Keratinocyte (primary cell): ENCODE measurements at places on chromosomes 16 and 17.

DNA sequence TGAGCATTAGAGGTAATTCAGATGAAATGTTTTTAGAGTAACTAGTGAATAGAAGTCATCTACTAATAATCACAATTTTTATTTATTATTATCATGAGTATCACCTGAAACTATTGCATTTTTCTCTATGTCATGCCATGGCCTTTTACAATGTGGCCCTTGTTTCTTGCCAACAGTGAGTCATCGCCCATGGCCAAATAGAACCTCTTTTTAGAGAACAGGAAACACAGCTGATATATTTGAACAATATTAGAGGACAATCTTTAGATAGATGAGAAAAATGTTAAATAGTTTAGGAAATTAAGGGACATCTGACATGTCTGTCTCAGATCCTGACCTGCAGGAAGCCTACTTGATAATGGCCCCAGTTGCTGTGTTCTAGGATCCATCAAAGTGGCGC lies 1584.4 kb upstream of the GOT2 start:
- DNase-seq, result no peak

DNA sequence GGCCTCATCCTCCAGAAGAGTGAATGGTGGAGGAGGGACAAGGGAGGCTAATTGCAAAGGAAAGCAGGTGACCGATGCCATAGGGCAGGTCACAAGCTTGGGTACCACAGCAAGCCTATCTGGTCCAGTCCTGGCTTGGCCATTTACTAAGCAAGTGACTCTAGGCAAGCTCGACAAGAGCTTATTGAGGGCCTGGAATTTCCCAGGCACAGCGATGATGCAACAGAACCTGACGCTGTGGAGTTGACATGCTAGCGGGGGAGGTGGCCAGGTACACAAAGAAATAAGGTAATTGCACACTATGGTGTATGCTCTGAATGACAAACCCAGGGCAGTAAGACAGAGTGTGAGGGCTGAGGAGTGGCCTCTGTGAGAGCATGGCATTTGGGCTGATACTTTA lies 98.5 kb downstream of the PGS1 start:
- DNase-seq, result no peak

DNA sequence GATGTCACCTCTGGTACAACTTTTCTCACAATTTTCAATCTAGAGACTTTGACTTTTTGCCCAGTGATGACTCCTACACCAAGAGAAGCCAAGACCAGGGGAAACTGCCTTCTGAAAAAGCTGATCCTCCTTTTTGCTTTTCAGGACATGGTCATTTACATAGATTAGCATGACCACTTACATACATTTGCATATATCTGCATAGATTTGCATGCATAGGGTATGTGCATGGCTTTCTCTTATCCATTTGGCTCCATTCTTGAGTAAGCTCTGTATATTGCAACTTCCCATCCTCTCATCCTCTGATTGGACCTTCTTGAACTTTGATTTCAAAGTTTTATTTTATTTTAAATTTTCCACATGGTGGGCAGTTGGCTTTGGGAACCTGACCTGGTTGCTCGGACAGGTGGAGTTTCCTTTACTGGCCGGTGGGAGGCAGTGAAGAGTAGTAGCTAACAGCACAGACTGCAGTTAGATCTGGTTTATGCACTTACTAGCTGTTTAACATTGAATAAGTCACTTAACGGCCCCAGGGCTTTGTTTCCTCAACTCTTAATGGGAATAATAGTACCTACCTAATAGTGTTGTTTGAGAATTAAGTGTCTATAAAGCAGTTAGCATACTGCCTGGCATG lies 92.9 kb downstream of the GPR139 start:
- DNase-seq, result no peak

GRCh38 chr17:82917699-82918345 lies 78.0 kb upstream of the ZNF750 start:
- no peak for DNase-seq

GRCh38 chr16:71659471-71659870 lies 33.5 kb downstream of the MARVELD3 start:
- no peak for DNase-seq

DNA sequence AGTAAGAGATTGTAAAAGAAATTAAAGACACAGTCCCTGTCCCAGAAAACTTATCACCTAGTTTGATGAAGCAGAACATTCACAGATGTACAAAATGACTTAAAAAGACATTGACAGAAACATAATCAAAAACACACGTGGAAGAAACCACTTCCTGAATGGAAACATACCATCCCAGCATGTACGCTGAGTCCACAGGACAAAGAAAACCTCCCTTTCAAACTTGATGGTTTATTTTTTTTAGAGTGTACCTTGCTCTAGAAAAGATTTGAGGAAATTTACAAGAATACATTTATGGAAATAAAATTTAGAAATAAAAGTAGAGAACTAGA lies 140.9 kb downstream of the PMP22 start:
- DNase-seq, result no peak

GRCh38 chr17:52026075-52026474 lies 132.4 kb downstream of the CA10 start:
- DNase-seq, result no peak

- no peak for DNase-seq
Measured at GRCh38 chr16:86887416-86887815, 309.1 kb downstream of the FOXL1 start.

GRCh38 chr17:29742210-29742513 lies 119.5 kb upstream of the CORO6 start:
- DNase-seq, result no peak

DNA sequence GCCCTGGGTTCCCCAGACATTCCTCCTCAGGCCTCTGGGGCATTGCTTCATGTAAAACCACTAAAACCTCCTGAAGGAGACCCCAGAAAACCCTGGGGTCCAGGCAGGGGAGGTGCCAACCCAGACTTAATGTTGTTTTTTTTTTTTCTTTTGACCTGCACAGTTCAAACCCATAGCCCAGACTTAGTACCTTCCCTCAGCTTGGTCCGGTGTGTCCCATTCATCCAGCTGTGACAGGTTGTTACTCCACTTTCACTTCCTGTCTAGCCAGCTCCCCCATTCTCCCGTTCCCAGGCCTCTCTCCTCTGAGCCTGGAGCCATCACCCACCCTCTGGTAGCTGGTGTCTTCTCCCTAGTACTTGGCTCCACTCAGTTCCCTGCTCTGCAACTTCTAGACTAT lies 4.8 kb downstream of the CDR2L start:
- DNase-seq, result no peak

DNA sequence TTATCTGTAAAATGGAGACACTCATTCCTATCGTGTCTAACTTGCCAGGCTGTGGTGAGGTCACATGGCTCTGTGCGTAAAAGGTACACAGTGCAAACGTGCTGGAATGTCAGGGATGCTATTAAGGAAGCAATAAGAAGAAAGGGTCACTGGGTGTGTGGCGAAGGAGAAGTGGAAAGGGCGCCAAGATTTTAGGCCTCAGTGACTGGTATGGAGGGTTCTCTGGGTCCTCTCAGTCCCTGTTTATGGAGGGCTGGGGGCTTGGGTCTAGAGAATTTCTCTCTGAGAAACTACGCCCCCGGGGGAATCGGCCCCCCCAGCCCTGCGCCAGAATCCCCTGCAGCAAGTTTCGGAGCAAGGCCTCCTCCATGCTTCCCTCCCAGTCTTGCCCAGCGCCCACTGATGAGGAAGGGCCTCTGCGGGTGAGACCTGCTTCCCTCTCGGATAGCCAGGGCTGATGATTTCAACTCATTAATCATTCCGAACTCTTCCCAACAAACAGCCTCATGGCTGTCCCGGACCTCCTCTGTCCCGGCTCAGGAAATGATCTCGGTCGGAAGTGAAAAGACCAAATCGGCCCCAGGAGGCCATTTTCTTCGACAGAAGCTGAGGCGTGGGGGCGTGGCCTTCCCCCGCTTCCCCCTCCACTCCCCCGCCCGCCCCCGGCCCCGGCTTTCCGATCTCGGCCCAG lies 1.2 kb upstream of the HEXIM1 start:
- no peak for DNase-seq

- DNase-seq, result no peak
Measured at GRCh38 chr17:39928858-39929645, 1.5 kb downstream of the LRRC3C start.

DNA sequence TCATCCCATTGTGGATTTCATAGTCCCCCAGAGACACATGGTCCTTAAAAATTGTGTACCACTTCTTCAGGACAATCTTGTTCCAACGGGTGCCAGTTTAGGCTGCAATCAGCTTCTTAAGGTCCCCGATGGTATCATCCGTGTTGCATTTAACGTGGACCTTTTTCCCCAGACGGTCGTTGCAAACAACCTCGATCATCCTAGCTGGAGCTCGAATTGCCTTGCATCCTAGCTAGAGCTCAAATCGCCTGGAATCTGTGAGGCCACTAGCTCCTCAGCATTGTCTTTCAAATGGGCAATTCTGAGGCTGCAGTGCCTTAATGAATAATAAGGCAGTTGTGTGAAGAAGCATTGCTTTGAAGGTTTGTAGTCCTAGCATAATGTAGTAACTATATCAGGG lies 37.7 kb upstream of the RHBDL3 start:
- DNase-seq, result no peak

DNA sequence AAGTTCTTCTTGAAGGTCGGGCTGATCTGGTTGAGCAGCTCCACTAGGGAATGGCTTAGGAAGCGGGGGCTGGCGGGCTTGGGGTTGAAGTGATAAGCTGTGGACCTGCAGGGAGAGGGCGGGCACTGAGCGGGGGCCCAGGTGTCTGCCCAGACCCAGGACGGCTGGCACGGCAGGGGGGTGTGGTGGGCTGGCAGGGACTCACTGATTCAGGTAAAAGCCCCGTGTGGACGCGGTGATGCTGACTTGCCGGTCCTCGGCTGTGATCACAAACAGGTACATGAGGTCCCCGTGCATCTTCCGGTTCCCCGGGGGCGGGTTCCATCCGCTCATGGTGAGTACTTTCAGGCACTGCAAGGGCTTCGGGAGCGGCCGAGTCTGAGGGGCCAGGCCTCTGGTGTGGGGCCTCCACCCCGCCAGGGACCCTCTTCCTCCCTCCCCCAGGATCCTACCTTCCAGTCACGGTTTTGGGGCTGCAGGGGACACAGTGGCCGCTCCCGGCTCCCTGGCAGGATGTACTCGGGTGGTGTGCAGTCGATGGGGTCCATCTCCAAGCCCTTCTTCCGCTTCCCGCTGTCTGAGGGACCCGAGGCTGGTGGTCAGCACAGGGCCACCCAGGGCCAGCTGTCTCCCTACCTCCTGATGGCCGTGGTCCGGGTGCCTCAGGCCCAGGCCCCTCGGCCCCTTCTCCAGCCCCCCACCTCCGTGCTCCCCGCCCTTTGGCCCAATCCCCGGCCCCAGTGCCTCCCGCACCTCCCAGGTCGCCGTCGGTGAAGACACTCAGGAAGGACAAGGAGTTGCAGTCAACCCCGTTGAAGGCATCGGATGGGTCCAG lies 10.2 kb downstream of the CLUH start:
- no peak for DNase-seq

DNA sequence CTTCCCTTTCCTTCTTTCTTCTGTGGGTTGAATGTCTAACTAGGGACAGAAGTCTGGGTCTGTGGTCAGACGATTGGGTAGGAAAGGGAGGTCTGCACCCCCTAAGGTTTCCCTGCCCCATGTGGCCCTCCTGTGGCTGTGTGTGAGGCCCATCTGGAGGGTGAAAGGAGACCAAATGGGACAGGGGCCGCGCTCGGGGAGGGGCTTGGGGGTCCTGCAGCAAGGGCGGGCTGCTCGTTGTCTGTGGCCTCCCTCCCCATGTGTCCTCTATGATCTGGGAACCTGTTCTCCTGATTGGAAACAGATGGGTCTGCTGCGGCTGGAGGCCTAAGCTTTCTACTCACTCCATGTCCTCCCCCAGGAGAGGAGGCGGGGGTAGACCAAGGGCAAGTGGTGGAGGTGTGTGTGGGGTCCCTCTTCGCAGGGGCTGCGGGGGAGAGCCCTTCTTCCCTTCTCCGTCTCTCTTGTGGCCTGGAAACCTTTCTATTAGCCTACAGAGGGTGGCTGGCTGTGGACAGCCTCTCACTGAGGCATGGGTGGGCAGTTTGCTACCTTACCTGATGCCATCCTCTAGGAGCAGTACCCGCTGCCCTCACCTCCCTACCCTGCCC lies 18.6 kb downstream of the IGFBP4 start:
- DNase-seq, result no peak

GRCh38 chr17:78316115-78316866 lies 43.6 kb downstream of the SOCS3 start:
- DNase-seq, result no peak

DNA sequence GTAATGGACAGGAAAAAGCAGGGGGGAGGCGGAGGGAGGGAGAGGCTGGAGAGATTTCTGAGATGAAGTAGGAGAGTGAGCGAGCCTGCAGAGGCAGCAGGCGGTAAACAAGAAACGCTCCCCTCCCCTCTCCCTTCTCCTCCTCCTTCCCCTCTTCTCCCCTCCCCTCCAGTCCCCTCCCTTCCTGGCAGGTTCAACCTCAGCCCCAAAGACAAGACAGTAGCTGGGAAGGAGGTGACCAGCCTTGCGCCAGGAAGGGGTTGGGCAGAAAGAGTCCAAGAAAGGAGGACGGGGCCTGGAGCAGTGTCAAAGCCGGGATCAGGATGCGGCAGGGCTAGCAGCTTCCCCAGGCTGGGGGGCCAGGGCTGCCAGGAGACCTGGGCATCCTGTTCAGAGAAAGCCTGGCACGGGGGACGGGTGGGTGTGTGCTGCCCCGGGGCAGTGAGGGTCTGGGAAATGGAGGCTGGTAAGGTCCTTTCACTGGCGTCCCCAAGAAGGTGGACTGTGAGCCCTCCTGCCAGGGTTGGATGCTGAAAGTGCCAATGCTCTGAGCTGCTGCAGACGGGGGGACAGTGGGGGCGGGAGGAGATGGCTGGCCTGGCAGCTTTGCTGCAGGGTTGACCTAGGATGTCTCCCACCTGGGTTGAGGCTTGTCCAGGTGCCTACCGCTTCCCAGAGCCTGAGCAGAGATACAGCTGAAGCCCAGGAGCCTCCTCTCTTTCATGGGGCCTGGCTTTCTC lies 261.6 kb upstream of the TNRC6C start:
- DNase-seq, result no peak

DNA sequence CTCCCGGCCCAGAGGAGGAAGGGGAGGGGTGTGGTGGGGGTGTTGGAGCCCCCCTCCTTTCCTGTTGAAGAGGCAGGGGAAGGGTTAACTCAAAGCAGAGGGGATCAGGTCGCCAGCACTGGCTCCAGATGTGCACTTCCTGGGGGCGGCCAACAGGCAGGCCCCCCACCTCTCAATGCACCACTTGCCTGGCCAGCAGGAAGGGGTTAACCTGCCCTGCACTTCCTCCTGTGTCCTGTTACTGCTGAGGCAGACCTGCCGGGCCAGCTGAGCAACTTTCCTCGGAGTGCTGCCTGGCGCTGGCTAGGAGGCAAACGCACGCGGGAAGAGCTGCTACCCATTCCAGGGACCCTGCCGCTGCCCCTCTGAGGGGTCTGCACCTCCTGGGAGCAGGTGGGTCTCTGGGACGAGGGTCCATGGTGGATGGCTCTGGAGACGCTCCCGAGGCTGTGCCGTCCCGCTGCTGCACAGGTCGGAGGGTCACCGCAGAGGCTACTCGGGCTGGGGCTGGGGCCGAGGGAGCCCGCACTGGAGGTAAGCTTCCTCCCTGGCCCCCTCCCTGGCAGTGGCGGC lies at the start of gene EPN3:
EPN3 (plus strand) TSS at position 284 of the 573 bp plus-strand sequence. CDS start 3,822 bp downstream, outside the sequence.
- DNase-seq, result no peak

- no peak for DNase-seq
Measured at GRCh38 chr17:41625602-41626001, 1.2 kb upstream of the KRT17 start.
